ENCODE measurements at places on chromosomes 5 and 9.

DNA sequence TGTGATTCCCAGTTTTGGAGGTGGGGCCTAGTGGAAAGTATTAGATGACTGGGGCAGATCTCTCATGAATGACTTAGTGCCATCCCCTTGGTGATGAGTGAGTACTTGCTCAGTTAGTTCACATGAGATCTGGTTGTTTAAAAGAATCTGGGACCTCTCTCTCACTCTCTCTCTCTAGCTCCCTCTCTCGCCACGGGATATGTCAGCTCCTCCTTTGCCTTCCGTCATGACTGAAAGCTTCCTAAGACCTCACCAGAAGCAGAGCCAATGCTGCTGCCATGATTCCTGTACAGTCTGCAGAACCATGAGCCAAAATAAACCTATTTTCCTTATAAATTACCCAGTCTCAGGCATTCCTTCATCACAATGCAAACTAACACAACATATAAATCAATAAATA is 176.7 kb downstream of the PRELID2 start:
- H3K4me3 ChIP-seq = no peak overlapping the region
- DNase-seq = no peak
- H3K4me1 ChIP-seq = no peaks in the 10 kb centered on the region
- H3K27me3 ChIP-seq = no peaks in the 10 kb centered on the region
- H3K36me3 ChIP-seq = no peaks in the 10 kb centered on the region

GRCh38 chr5:81778642-81779041 is 27.7 kb upstream of the SSBP2 start:
- H3K36me3 ChIP-seq = no peaks in the 10 kb centered on the region
- DNase-seq = no peak
- H3K4me1 ChIP-seq = peaks cover 4% of the 10 kb centered on the region
- H3K27me3 ChIP-seq = no peaks in the 10 kb centered on the region
- H3K27ac ChIP-seq = peak overlapping the region; percentile 95

DNA sequence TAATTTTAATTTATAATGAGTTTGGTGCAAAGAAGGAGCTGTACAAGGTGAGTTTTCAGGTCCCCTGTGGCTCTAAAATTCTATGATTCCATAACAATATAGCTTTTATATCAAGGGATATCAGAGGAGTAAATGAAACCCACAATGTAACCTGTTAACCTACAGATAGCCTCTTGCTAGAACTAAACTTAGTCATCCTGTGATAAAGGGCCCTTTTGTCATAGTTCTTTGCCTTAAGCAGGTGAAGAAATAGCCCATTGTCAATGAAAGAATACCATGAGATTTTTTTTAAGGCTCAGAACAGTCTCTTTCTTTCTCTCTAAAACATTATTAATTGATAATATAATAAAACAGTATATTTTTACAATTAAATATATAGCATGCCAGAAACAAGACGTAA is 127.8 kb downstream of the NFIB start:
- no peak overlapping the region for H3K4me3 ChIP-seq
- peaks cover 2% of the 10 kb centered on the region for H3K4me1 ChIP-seq
- H3K27ac ChIP-seq = no peak overlapping the region
- no peaks in the 10 kb centered on the region for H3K27me3 ChIP-seq

- H3K27me3 ChIP-seq = no peaks in the 10 kb centered on the region
- H3K27ac ChIP-seq = no peak overlapping the region
Measured at GRCh38 chr5:148469501-148469935, 85.8 kb downstream of the FBXO38 start.

- H3K36me3 ChIP-seq = no peaks in the 10 kb centered on the region
- no peak for DNase-seq
- H3K4me3 ChIP-seq = no peak overlapping the region
Measured at GRCh38 chr9:116953271-116953670, 266.2 kb downstream of the TRIM32 start.

- H3K4me3 ChIP-seq = peak overlapping the region; percentile 38
- H3K4me1 ChIP-seq = no peaks in the 10 kb centered on the region
- H3K27ac ChIP-seq = peak overlapping the region; percentile 9
- no peaks in the 10 kb centered on the region for H3K27me3 ChIP-seq
- DNase-seq = peak; percentile 87
Measured at GRCh38 chr5:95731571-95732554, 727 bp downstream of the RHOBTB3 start.

GRCh38 chr9:114824110-114824509 is 18.3 kb upstream of the TNFSF15 start:
- no peak overlapping the region for H3K27ac ChIP-seq
- H3K4me1 ChIP-seq = no peaks in the 10 kb centered on the region
- H3K4me3 ChIP-seq = no peak overlapping the region
- no peaks in the 10 kb centered on the region for H3K27me3 ChIP-seq

DNA sequence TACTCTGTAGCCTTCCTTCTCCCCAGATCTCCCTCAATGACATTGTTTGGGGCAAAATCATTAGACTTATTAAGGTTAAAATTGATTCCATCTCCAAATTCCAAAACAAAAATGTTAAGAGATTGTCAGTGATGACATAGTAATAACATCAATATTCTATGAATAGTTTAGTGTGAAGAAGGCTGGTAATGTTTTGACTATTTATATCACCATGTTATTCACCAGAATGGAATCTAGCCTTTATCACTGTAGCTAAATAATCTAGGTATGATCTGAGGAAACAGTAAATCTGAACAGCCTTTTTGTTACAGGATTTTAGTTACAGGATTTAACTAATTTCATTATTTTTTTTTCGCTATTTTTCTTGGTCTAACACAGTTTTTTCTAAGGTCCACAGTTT is 929 bp upstream of the PLPP6 start:
- H3K36me3 ChIP-seq = no peaks in the 10 kb centered on the region
- no peak overlapping the region for H3K4me3 ChIP-seq
- H3K27me3 ChIP-seq = no peaks in the 10 kb centered on the region

GRCh38 chr5:5629607-5629978 is 207.1 kb downstream of the ICE1 start:
- H3K4me1 ChIP-seq = no peaks in the 10 kb centered on the region
- H3K27ac ChIP-seq = no peak overlapping the region
- no peak overlapping the region for H3K4me3 ChIP-seq
- H3K27me3 ChIP-seq = no peaks in the 10 kb centered on the region
- H3K36me3 ChIP-seq = no peaks in the 10 kb centered on the region

DNA sequence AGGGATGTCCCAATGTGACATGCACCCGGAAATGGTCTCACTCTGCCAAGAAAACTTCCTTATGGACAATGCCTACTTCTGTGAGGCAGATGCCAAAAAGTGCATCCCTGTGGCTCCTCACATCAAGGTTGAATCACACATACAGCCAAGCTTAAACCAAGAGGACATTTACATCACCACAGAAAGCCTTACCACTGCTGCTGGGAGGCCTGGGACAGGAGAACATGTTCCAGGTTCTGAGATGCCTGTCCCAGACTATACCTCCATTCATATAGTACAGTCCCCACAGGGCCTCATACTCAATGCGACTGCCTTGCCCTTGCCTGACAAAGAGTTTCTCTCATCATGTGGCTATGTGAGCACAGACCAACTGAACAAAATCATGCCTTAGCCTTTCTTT is 37.6 kb upstream of the CCDC152 start:
- peaks cover 3% of the 10 kb centered on the region for H3K36me3 ChIP-seq
- no peak overlapping the region for H3K4me3 ChIP-seq
- no peak for DNase-seq
- no peak overlapping the region for H3K27ac ChIP-seq
- no peaks in the 10 kb centered on the region for H3K4me1 ChIP-seq

GRCh38 chr9:136700304-136700703 is 12.1 kb upstream of the DIPK1B start:
- H3K27me3 ChIP-seq = no peaks in the 10 kb centered on the region
- H3K36me3 ChIP-seq = no peaks in the 10 kb centered on the region
- no peaks in the 10 kb centered on the region for H3K4me1 ChIP-seq
- no peak for DNase-seq
- no peak overlapping the region for H3K4me3 ChIP-seq

- no peak for DNase-seq
- no peak overlapping the region for H3K4me3 ChIP-seq
- no peaks in the 10 kb centered on the region for H3K36me3 ChIP-seq
- no peaks in the 10 kb centered on the region for H3K4me1 ChIP-seq
- no peak overlapping the region for H3K27ac ChIP-seq
Measured at GRCh38 chr5:41309275-41309674, 95.9 kb upstream of the C6 start.

DNA sequence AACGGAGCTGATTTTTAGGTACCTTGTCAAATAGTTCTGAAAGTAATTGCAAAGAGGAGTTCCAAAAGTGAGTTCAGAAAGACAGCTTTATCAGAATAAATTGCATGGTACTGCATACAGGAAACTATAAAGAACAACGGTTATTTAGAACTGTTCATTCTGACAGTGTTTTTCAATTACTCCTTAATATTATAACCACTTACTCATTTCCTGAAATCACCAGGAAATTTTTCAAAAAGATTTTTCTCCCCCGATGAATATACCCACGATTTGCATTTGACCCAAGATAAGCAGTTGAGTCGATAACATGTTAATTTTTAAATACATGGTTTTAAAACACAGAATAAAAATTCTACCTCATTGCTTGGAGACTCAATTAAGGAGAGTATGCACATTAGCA is 9.4 kb downstream of the DOCK8 start:
- H3K27ac ChIP-seq = no peak overlapping the region
- H3K36me3 ChIP-seq = no peaks in the 10 kb centered on the region
- no peaks in the 10 kb centered on the region for H3K4me1 ChIP-seq
- peaks cover 2% of the 10 kb centered on the region for H3K27me3 ChIP-seq
- H3K4me3 ChIP-seq = no peak overlapping the region

- H3K4me1 ChIP-seq = no peaks in the 10 kb centered on the region
- H3K27ac ChIP-seq = no peak overlapping the region
- no peaks in the 10 kb centered on the region for H3K36me3 ChIP-seq
- no peak overlapping the region for H3K4me3 ChIP-seq
- H3K27me3 ChIP-seq = no peaks in the 10 kb centered on the region
Measured at GRCh38 chr5:94102849-94103248, 361.4 kb upstream of the POU5F2 start.

DNA sequence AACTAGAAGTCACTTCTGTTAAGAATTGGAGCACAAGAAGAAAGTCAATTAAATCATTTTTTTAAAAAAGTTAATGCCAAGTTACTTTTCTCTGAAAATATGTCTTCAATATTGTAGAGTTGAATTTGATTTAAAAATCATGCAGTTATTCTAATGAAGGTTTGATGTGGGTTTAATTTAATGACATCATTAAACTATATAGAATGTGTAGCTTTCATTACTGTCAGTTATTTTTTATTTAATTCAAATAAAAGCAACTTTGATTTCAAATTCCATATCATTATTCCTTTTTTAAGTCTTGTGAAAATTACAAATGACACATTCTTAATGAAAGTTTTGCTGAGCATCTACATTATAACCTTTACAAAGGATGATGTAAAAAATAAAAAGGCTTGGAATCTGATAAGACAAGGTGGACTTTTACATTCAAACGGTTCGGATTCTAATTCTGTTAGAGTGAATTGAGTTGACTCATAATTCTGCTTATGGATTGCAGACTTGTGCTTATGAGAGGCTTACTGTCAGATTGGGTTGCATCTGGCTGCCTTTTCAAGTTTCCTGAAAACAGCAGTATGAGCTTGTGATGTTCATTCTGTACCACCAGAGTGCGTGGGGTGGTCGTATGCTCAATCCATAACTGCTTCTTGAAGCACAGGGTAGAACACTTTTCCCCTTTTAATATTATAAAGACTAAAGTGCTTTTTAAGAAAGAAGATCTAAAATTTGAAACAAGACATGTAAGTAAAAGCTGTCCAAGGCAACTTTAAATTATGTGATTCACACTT is 253.0 kb upstream of the ARRDC3 start:
- H3K27me3 ChIP-seq = no peaks in the 10 kb centered on the region
- H3K27ac ChIP-seq = no peak overlapping the region
- H3K36me3 ChIP-seq = no peaks in the 10 kb centered on the region
- no peaks in the 10 kb centered on the region for H3K4me1 ChIP-seq
- no peak overlapping the region for H3K4me3 ChIP-seq
- no peak for DNase-seq

GRCh38 chr5:142204219-142204618 is 95.6 kb downstream of the NDFIP1 start:
- no peak overlapping the region for H3K27ac ChIP-seq
- H3K27me3 ChIP-seq = no peaks in the 10 kb centered on the region
- DNase-seq = no peak
- no peak overlapping the region for H3K4me3 ChIP-seq

GRCh38 chr5:67165526-67166459 is 30.8 kb downstream of the CD180 start:
- no peak overlapping the region for H3K4me3 ChIP-seq
- peaks cover 8% of the 10 kb centered on the region for H3K36me3 ChIP-seq
- H3K27me3 ChIP-seq = no peaks in the 10 kb centered on the region

DNA sequence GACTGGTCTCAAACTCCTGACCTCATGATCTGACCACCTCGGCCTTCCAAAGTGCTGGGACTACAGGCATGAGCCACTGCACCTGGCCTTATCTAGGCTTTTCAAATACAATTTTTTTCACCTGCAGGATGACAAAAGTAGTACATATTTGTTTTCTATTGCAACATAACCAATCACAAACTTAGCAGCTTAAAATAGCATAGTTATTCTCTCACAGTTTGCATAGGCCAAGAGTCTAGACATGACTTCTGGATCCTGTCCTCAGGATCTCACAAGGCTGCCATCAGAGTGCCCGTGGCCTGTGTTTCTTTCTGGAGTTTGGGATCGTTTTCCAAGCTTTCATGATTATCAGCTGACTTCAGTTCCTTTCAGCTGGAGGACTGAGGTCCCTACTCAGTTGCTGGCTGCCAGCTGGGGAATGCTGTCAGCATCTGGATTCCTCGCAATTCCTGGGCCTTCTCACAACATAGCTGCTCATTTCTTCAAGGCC is 348.9 kb downstream of the ARHGEF28 start:
- no peaks in the 10 kb centered on the region for H3K36me3 ChIP-seq
- no peak overlapping the region for H3K4me3 ChIP-seq
- H3K4me1 ChIP-seq = no peaks in the 10 kb centered on the region
- DNase-seq = no peak
- H3K27ac ChIP-seq = no peak overlapping the region
